ENCODE measurements at places on chromosomes 16 and 17.
A peak's percentile ranks its signal among the peaks of the same experiment; 100 is the strongest.

- no peak for DNase-seq
Observed at GRCh38 chr17:57746221-57746620, 1.1 kb upstream of the CCDC182 start.

GRCh38 chr17:1803280-1803679 is 26.4 kb downstream of the SMYD4 start:
- no peak for DNase-seq

DNA sequence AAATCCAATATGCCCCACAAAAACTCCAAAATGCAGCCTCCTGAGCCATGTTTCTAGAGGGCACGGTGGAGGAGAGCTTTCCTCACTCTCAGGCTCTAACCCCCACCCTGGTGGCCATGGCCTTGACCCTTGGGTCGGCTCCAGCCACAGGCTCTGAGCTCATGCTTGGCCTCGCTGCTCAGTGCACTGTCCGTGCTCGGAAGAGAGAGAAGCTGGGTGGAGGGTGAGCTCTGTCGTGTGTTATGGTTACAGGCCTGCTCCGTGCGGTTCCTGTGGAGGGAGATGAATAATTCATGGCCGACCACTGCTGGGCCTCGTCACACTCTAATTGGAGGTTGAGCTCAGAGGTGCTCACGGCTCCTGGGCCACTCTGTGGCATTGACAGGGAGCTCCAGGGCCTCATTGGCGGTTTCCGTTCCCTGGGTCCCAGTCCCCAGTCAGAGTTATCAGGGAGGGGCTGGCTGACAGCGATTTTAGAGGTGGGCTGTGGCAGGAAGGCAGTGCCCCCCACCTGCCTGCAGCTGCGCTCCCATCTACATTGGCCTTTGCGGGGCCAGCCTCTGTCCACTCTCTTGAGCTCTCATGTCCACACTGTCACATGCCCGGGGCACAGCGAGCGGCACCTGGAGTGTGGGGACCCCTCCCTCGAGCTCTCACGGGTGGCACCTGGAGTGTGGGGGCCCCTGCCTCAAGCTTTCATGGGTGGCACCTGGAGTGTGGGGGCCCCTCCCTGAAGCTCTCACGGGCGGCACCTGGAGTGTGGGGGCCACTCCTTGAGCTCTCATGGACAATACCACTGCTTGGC is 24.9 kb downstream of the ACSF3 start:
- DNase-seq, result no peak

GRCh38 chr16:30457743-30458560 is 12.3 kb upstream of the SEPHS2 start:
- no peak for DNase-seq

DNA sequence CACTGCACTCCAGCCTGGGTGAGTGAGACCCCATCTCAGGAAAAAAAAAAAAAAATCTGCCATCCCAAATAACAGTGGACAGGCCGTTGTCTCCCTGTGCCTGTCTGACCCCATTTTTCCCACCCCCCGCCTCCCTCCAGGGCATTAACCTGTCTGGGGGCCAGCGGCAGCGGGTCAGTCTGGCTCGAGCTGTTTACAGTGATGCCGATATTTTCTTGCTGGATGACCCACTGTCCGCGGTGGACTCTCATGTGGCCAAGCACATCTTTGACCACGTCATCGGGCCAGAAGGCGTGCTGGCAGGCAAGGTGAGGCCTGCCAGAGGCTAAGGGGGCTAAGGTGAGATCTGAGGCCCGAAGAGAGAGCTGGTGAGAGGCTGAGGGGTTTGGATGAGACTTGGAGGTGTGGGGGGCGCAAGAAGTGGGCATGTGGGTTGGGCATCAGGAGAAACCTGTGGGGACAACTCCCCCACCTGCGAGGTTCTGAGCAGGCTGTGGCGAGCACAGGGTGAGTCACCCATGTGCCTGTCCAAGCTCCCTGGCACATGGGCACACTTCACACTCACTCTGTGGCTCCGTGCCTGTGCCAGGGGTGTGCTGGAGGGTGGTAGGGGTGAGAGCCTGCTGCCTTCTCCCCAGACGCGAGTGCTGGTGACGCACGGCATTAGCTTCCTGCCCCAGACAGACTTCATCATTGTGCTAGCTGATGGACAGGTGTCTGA is 34.7 kb downstream of the ANKRD40 start:
- DNase-seq, result no peak

- DNase-seq, result no peak
Observed at GRCh38 chr16:15955425-15955824, 6.0 kb downstream of the ABCC1 start.

DNA sequence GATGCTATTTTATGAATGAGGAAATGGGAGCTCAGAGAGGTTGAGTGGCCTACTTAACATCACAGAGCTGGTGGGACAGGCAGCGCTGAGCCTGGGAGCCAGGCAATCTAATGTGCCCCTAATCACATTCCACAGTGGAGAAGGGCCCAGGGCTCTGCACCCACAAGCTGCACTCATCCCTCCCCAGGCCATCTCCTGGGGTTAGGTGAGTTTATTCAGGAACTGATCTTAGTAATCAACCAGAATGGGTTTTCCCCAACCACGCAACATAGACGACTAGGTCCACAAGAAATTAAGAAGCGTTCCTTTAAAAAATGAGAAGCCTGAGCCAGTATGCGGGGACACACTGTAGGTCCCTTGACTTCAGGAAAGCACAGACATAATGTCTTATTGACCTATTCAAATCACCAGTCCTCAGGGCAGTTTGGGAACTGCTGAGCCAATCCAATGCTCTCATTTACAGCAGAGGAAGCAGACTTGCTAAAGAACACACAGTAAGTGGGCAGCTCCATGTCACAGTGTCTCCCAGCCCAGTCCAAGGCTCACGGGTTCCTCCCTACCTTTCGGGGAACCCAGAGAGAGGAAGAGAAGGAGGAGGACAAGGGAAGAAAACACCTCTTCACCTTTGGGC is 2.3 kb downstream of the MPP3 start:
- no peak for DNase-seq

DNA sequence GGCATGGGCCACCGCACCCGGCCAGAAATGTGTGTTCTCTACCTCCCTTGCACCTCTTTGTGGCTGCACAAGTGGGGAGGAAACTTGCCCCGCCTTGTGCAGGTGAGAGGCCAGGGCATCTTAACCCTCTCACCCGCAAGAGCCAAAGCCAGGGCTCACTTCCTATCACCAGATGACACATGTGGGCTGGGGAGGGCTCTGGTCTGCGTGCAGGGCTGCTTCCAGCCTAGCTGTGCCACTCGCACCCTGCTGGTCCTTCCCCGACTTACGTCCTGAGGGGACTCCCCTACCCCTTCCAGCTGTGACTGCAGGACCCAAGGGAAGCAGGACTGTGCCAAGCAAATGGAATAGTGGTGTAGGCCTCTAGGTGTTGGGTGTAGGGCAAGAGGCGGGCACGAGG is 6.9 kb downstream of the MIEF2 start:
- no peak for DNase-seq

- no peak for DNase-seq
Observed at GRCh38 chr17:47066095-47066494, 87.0 kb upstream of the RPRML start.

DNA sequence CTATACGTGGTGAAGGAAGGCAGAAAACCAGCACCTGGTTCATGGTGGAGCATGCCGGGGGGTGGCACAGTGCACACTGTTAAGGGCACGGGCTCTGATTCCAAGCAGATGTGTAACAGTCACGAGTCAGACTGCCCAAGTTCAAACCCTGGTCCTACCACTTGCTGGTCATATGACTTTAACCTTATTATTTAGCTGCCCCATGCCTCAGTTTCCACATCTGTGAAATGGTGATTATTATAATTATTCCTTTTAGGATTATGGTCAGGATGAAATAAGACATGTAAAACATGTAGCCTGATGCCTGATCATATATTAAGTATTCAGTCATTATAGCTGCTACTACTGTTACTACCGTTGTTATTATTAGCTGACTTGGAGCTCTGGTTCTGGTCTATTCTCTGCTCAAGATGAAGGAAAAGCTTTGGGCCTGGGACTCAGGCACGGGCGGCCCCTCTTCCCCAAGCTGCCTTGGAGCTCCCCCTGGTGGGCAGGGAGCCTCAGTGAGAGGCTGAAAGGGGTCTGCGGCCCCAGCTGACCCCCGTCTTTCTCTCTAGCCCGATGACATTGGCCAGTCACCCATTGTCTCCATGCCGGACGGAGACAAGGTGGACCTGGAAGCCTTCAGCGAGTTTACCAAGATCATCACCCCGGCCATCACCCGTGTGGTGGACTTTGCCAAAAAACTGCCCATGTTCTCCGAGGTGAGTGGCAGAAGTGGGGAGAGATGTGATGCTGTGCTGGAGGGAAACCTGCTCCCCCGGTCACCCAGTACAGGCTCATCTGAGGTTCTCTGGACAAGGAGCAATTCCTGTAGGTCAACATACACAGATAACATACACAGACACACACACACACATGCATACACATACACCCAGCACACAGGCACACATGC is 14.0 kb downstream of the NR1D1 start:
- DNase-seq, result peak; percentile 52

- no peak for DNase-seq
Observed at GRCh38 chr16:81848306-81848853, 69.3 kb downstream of the PLCG2 start.

- no peak for DNase-seq
Observed at GRCh38 chr16:22220069-22220440, 14.0 kb downstream of the EEF2K start.

DNA sequence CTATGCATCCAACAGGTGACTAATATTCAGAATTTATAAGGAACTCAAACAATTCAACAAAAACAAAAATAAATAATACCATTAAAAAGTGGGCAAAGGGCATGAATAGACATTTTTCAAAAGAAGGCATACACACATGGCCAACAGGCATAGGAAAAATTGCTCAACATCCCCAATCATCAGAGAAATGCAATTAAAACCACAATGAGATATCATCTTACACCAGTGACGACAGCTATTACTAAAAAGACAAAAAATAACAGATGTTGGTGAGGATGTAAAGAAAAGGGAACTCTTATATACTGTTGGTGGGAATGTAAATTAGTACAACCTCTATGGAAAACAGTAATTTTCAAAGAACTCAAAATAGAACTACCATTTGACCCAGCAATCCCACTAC is 250.4 kb upstream of the N4BP1 start:
- DNase-seq, result no peak

- no peak for DNase-seq
Observed at GRCh38 chr17:66670206-66670605, 164.7 kb upstream of the CACNG5 start.

- DNase-seq, result no peak
Observed at GRCh38 chr17:44602390-44602789, 45.1 kb downstream of the FZD2 start.

GRCh38 chr16:70483426-70483825 is 29.0 kb downstream of the FCSK start:
- no peak for DNase-seq

DNA sequence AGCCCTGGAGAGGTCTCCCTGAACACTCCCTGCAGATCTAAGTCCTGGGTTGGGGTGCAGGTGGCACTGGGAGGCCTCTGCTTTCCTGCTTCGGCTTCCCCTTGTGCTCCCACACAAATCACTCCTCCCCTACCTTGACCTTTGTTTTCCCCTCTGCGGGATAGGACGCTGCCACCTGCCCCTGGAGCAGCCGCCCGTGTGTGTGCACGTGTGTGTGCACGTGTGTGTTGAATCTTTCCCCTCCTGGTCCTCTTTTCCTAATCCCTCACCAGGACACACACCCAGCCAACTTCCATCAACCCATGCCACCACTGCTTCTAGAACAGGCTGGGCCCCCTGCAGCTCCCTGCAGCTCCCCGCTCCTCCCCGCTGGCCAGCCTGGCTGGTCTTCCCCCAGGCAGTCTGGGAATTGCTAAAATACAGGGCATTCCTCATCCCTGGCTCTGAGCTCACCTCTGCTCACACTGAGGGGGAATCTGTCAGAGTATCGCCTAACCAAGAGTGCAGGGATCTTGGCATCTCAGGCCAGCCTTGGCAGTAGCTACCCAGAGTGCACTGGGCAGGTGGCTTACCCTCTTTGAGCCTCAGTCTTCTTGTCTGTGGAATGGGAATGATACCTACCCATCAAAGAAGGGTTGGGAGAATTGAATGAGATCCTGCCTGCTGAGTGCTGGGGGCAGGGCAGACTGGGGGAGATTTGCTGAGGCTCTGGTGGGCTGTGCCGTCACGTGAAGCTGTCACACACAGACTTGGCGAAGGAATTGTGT is 198.5 kb downstream of the NTN1 start:
- DNase-seq, result no peak

GRCh38 chr17:28384281-28385036 is 13.0 kb downstream of the SARM1 start:
- no peak for DNase-seq

GRCh38 chr16:53580038-53580802 is 77.2 kb upstream of the AKTIP start:
- DNase-seq, result no peak

DNA sequence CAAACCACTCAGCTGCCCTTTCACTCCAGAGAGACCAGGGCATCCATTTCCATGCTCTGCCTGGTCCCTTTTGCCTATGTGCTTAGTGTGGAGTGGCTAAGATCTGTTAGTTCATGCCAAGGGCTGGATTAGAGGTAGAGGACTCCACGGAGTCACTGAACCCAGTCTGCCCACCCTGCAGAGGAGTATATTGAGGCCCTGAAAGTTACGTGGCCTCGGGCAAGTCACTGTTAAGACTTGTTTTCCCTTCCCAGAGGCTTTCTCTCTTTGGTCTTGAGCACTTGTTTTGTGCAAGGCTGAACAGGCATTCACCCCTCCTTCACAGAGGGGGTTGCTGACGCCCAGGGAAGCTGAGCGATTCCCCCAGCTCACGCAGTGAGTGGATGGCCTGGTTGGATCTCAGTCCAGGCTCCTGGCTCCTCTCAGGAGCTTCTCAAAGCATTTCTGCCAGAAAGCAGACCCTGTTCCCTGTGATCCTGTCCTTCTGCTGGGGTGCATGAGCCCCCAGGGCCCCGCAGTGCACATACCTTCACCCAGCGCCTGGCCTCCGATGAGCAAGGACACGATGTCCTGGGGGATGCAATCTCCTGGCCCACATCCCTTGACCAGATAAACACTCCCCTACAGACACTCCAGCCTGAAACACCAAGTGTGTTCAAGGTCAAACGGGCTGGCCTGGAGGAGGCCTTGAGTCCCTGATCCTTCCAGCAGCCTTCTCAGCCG is 153.4 kb upstream of the GSE1 start:
- DNase-seq, result no peak

DNA sequence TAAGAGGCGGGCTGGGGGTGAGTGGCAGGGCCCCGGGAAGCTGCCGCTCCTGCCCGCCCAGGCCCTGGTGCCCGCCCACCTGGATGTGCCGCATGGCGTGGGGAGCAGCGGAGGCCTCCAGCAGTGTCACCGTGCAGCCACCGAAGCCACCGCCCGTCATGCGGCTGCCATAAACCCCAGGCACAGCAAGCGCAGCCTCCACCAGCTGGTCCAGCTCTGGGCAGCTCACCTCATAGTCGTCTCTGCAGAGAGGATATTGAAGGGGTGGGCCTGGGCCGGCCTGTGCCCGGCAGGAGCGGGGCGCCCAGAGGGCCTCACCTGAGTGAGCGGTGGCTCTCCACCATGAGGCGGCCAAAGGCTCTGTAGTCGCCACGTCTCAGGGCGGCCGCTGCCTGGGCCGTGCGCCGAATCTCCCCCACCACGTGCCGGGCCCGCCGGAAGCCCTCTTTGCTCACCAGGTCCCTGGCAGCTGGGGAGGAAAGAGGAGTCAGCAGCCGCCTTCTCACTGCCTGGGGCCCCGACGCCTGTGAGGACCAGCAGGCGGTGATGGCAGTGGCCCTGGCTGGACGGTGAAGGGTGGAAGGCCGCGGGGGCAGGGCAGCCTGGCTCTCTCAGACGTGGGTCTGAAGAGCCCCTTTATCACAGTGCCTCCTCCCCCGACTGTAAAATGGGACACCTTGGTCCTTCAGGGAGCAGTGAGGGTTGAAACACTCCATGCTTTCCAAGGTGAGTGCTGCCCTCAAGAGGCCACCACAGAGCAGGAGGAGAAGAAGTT is 6.7 kb downstream of the GALK1 start:
- DNase-seq, result no peak

Measured in NCI-H1092 (cell line).